ELF-1 (cell line): ENCODE measurements at places on chromosomes 5 and 9.

DNA sequence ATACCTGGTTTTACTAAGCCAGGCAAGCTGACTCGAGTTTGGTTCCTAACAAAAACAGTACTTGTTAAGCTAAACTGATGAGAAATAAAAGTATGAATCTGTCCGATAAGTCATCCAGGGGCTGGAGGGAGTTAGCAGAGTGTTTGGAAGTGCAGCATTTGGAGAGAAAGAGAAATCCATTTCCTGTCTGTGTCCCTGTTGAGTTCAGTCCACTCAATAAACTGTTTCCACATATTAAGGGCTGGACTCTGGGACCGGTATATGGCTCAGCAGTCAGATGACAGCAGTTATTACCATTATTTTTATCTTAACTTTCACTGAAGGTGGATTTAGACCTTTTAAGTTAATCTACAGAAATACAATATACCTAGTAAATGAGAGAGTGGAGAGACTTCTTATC, 130.6 kb upstream of the ADRA1B start:
- no peak for DNase-seq

DNA sequence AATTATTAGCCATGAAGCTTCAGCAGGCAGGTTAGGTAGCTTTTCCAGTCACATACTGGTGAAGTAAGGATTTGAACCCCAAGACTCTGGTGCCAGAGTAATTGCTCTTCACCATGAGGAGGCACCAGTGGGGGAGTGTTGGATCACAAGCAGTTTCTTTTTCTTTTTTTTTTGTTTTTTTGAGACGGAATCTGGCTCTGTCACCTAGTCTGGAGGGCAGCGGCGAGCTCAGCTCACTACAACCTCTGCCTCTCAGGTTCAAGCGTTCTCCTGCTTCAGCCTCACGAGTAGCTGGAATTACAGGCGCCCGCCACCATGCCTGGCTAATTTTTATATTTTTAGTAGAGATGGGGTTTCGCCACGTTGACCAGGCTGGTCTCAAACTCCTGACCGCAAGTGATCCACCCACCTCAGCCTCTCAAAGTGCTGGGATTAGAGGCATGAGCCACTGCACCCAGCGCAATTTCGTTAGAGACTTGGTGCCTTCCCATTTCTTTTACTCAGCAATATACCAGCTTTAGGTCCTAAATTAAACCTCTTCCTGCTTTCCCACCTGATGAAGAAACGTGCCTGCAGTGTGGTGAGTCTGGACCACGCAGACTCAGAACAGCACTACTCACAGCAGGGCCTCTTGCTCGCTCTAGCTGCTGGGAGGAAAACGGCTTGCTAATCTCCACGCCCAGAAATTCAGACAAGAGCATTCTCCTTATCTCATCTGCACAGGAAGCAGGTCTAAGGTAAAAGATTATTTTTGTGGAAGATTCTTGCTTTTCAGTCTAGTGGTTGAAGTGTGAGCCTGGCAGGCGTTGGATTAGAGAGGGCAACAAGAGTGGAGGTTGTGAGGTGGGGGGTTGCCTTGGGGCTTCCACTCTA, at the start of gene S100Z:
Gene S100Z, plus strand, starts transcription at position 596 of the 873 bp plus-strand sequence. CDS start 25,346 bp downstream, outside the sequence.
- peak; percentile 36 for DNase-seq

- no peak for DNase-seq
These were observed 138.2 kb upstream of the TUSC1 start for GRCh38 chr9:25816439-25816838.

DNA sequence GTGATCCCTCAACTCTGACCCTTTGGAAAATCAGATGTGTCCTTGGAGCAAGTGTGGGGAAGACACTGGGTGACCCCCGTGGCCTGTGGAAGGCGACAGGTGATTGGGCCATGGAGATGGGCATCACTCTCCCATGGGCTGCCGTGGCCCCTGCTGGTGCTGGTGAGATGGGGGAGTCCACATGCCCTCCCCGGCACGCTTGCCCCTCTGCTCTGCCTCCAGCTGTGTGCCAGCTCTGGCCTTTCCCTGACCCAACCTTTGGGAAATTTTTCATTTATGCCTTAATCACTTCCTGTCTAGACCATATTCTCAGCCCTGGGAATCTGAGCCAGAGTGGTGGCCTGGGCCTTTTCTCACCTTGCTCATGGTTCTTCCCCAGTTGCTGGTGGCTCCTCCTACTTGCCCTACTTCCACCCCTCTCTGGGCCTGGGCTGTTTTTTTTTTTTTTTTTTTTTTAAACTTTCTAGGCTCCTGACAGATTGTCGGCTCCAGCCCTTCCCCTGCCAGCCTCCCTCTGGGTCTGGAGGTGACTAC, 56.6 kb downstream of the RGS3 start:
- DNase-seq, result no peak

DNA sequence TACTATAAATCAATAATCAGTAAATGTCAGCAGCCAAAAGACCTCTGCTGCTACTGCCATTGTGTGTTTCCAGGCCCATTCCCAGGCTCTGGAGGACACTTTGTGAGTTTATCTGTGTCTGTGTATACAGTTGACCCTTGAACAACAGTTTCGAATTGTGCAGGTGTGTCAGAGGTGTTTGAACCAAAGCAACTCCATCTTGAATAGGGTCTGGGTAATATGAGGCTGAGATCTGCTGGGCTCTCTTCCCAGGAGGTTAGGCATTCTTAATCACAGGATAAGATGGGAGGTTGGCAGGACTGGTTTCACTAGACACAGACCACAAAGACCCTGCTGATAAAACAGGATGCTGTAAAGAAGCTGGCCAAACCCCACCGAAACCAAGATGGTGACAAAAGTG, 2.3 kb upstream of the TBCA start:
- DNase-seq, result no peak

GRCh38 chr5:149320791-149321330, 24.4 kb upstream of the GRPEL2 start:
- DNase-seq, result peak; percentile 89
